Type B pancreatic cell (in vitro differentiated cells): ENCODE measurements at places on chromosomes 5 and 9.
A peak's percentile ranks its signal among the peaks of the same experiment; 100 is the strongest.

- DNase-seq = no peak
Observed at GRCh38 chr5:133603711-133604110, 8.6 kb downstream of the FSTL4 start.

- no peak for DNase-seq
Observed at GRCh38 chr5:73263001-73263710, 90.2 kb downstream of the TMEM174 start.

DNA sequence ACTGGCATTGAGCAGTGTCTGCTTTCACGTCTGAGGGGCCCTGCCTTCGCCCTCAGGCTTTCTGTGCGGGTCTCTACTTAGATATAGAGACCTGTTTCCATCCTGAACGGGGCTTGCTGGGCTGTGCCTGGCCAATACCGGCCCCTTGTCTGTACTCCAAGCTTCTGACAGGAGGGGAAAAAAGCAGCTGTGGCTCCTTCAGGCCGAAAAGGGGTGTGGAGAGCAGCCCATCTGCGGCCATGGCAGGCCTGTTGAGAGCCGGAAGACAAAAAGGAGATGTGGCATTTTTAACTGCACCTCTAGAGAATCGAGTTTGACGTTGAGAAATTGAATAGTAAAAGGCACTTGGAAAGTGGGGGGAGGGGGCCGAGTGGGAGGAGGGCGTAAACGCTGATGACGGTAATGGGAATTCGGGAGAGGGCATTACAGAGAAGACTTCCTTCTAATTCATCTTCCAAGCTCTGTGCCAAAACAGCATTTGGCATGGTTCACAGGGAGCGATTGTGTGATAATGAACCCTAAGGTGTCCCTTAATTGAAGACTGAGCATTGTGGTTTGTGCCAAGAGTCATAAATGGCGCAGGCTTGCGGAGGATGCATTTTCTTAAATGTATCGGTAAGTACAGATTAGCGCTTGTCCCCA is 25.1 kb upstream of the PRDM12 start:
- DNase-seq = no peak

- no peak for DNase-seq
Observed at GRCh38 chr9:136974817-136975535, 2.3 kb upstream of the PTGDS start.

DNA sequence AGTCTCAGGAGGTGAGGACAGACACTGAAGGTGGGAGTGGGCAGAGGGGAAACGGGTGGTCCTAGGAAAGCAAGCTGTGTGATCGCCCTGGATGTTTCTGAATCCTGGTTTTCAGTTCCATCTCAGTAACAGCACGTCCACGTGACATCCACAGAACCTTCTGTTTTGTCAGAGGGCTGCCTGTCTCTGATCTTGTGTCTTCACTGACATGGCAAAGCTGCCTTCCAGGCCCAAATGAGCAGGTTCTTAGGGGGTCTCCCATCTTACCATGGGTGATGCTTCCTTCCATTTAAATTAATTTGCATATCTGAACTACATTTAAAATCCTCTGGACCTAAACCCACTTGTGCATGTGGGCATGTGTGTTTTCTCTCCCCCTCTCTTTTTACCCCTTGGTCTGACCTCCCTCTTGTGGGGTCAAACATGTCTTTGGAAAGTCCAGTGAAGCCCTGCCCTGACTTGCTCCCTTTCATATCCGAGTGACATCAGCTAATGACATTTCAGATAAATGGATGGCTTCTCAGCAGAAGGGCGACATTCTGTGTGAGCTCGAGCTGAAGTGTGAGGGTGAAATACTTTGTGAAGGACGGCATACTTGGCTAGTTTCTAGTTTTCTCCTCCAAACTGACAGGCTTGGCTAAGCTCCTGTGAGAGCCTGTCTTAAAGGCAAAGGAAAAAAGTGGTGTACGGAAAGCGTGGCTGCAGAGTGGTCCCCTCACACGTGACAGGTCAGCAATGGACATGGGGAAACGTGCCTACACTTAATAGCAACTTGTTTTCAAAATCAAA is 204.8 kb upstream of the S1PR3 start:
- no peak for DNase-seq

DNA sequence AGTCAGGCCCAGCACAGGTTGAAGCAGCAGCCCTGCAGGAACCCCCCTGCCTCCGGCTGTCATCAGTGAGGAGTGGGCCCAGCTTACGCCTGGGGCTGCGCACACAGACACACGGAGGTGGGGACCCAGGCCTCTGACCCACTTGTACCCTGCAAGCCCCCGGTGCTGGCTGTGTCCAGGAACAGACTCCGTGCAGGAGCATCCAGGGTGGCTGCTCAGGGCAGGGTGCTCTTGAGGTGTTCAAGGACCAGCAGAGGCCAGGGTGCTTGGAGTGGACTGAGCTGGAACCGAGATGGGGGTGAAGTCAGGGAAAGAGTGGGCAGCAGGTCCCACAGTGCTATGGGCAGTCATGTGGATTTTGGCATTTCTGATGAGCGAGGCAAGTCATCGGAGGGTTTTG is 199.5 kb downstream of the CACNA1B start:
- peak; percentile 37 for DNase-seq
